Purkinje cell (primary cell): ENCODE measurements at places on chromosomes 6 and 20. TPM values are rescaled to one million over a fixed set of nuclear protein-coding genes. Genes with fewer than 3 reads are reported as not detected.

Gene ZNF391
- polyA plus RNA-seq = 1.9 and 2.1 TPM in 2 replicates

Gene C6orf52
- polyA plus RNA-seq = 5.1 and 11.5 TPM in 2 replicates

Gene TCEA2
- polyA plus RNA-seq = 42.6 and 72.7 TPM in 2 replicates

Gene SLC17A3
- not detected in 2 replicates for polyA plus RNA-seq

Gene ANKRD6
- polyA plus RNA-seq = 0.14 and 4.6 TPM in 2 replicates

Gene MYO6
- 59.2 and 73.5 TPM in 2 replicates for polyA plus RNA-seq

Gene FGD2
- not detected in 2 replicates for polyA plus RNA-seq

Gene IMPG1
- 0.34 and 6.7 TPM in 2 replicates for polyA plus RNA-seq

Gene PTK6
- not detected in 2 replicates for polyA plus RNA-seq

Gene MAP1LC3A
- polyA plus RNA-seq = 5.8 and 6.0 TPM in 2 replicates

Gene PRR18
- polyA plus RNA-seq = 0.15 and 0.26 TPM in 2 replicates

Gene CABLES2
- polyA plus RNA-seq = 1.1 and 1.8 TPM in 2 replicates

Gene SEL1L2
- 2.1 and 5.0 TPM in 2 replicates for polyA plus RNA-seq

Gene ABHD16B
- polyA plus RNA-seq = not detected in 2 replicates

Gene OPN5
- polyA plus RNA-seq = 1.6 and 2.9 TPM in 2 replicates
